ENCODE measurements at places on chromosomes 3 and 15.

DNA sequence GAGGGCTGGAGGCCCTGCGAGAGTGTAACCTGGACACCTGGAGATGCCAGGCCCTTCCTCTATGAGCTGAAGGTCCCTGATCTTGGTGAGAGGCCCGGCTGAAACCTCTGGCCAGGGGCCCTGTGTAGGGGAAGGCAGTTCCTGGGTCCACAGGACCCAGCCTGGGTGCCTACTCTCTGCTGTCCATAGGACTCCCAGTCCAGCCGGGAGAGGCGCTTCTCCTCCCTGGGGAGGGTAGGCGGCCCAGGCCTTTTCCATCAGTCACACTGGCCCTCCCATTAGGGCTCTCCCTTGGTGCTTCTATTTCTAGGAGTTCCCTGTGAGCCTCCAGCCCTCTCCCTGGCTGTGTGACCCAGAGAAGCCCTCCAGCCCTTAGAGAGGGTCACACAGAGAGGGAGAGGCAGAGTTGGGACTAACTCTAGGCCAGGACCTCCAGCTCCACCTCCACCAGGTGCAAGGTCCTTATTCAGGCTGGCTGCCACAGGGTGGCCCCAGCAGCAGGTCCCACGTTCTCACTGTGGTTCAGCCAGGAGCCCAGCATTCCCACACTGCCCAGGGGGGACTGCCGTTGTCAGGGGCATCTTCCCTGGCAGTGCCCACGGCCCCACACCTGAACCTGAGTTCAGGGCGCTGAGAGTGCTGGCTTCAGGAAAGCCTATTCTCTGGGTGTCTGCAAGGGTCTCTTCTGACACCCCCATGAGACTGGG, 146.8 kb downstream of the SMAD6 start:
- DNase-seq = no peak

DNA sequence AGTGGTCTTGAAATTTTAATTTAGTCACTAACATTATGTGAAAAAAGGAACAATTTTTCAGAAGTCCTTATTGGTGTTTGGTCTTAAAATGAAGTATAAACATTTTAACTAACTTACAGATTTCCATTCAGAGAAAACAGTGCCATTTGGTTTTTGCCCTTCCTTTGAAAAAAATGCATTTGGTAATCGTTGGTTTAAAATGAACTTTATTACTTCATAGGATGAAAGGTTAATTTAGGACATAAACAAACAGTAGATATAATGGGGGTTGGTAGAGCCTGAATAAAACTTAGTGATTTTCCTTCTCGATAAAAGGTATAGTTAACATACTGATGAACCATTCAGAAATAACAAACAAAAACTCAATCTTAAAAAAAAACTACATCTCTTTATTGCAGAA, 39.7 kb downstream of the TFG start:
- DNase-seq = no peak

DNA sequence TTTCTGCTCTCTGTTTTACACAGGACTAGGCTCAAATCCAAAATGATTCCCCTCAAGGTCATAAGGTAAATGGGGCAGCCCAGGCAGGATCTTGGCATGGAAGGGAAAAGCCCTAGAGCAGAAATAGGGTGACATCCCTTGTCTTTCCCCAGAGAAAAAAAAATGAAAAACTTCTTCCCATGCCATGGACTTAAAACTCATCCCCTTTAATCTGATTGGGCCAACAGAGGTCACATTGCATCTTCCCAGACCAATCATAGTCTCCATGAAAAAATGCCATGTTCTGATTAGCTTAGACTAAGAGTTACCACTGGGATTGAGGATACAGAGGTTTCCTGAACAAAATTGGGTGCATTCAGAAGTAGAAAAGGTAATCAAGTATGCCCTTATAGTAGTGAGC, 241.3 kb upstream of the LRTM1 start:
- no peak for DNase-seq

- no peak for DNase-seq
These were observed 37.1 kb downstream of the NR2F2 start for GRCh38 chr15:96367311-96368200.

DNA sequence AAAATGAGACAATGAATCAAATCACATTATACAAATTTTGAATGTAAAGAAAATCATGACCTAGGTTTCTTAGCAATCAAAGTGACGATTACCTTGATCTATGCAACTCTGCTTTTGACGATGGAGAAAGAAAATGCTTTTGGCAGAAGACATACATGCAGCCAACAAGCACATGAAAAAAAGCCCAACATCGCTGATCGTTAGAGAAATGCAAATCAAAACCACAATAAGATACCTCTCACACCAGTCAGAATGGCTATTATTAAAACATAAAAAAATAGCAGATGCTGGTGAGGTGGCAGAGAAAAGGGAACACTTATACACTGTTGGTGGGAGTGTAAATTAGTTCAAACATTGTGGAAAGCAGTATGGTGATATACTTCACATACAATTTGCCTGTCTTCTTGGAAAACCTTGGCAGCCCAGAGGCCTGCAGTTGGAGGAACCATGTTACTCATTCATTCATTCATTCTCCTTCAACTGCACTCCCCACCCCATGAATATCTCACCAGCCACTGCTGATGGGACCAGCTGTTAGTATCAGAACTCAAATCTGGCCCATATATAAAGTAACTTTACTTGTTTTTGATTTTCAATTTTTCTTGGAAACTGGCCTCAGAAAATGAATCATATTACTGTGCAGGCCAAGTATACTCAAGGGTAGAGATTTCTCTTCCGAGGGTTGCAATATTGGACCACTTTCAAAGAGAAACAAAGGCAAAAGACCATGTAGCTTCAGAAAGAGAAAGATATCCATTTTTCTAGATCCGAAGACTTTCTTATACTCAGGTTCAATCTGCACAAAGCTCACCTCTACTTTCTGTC, 358.6 kb upstream of the ARHGEF26 start:
- DNase-seq = no peak

DNA sequence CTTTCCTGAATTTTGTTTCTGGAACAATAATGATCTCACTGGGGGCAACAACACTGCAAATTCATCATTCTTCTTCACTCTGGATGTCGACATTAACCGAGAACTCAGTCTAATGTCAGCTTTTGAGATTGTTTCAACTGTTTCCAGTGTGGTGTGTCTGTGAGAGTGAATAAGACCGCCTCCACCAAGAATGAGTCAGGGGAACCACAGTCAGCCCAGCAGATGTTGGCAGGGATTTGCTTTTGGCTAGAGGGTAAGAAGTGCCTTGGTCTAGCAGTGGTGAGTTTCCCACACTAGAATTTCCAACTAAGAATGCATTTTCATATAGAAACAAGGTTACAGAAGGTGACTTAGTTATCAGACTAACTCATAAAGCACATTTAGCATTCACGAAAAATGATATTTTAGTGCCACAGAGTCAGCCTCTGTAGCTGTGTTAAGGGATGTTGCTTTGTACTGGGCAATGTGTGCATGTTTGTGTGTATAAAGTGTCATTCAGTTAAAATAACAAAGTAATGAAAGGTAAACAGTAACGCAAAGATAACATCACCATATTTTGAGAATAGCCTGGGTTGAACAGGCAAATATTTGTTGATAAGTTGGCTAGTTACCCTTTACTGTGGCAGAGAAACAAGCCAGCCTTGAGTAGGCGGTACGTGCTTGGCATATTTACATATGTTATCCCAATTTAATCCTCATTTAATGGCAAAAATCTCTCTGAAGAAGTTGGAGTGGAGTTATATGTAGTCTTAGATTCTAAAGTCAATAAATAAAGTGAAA, 33.8 kb downstream of the DRD3 start:
- DNase-seq = no peak

DNA sequence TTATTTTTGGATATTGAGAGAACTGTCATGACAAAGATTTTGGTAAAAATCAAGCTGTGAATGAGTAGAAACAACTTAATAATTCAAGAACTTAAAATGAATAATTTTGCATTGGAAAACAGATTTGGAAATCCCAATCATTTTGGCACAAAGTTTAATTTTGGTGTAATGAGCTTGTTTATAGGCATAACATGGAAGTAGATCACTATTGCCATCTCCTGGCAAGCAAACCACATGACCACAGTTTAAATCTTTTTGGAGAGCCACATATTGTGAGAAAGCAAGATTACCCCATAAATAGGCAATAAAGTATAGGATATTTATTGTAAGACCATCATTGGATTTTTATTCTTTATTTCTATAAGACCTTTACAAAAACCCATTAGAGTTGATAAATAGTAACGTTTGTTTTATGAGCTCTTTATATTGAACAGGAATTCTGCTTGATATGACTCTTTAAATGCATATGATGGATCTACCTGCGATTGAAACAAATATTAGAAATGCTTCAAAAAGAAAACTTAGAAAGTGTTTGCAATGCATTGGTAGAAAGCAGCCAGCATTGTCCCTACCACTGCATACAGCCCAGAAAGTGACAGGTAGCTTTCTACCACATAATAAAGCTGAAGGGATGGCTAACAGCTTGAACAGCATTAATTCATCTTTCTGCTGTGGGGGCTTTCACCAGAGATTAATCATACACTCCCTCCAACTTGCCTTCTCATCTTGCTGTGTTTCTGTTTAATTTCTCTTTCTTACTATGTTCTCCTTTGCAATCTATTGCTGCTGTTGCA, 766.8 kb downstream of the TBL1XR1 start:
- no peak for DNase-seq

- DNase-seq = no peak
These were observed 510.8 kb upstream of the SEMA6D start for GRCh38 chr15:47206358-47206978.

GRCh38 chr15:64009798-64010261, 36.5 kb downstream of the DAPK2 start:
- no peak for DNase-seq

DNA sequence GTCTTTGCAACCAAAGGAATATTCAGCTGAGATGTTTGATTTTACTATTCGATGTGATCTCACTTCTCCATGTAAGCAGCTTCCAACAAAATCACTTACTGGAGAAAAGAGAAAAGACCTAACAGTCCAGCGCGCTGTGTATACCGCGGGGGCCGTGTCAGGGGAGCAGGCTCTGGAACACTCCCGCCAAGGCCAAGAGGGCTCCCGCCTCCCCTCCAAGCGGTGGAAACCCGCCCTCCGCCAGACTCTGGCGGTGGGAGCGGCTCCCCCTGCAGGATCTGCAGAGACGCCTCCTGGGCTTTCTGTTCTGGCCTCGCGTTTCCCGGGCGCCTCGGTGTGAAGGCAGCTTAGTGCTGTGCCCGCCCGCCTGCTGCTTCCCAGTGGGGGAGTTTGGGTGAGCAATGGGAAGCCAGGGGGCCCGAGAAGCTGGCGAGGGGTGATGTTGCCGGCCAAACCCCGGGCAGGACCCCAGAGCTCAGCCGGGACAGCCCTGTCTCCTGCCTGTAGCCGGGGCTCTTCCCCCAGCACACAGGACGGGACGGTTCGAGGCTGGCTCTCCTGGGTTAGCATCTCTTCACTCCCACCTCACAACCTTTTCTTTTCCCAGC, 36.3 kb downstream of the CHST14 start:
- peak; percentile 80 for DNase-seq

GRCh38 chr3:8446845-8447244, 54.8 kb upstream of the LMCD1 start:
- DNase-seq = no peak

DNA sequence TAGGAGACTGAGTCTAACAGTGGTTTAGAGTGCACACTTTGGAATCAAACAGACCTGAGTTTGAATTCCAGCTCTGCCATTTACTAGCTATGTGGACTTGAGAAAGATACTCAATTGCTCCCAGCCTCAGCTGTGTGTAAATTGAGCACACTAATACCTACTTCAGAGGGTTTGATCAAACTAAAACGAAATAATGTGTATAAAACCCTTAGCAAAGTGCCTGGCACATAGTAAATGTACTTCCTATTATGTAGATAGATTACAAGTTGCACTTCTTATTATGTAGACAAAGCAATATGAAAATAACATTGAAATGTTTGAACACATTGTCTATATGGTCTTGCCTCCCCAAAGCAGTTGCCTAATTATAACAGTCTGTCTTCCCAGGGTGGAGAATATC, 180.6 kb downstream of the ANXA2 start:
- no peak for DNase-seq

DNA sequence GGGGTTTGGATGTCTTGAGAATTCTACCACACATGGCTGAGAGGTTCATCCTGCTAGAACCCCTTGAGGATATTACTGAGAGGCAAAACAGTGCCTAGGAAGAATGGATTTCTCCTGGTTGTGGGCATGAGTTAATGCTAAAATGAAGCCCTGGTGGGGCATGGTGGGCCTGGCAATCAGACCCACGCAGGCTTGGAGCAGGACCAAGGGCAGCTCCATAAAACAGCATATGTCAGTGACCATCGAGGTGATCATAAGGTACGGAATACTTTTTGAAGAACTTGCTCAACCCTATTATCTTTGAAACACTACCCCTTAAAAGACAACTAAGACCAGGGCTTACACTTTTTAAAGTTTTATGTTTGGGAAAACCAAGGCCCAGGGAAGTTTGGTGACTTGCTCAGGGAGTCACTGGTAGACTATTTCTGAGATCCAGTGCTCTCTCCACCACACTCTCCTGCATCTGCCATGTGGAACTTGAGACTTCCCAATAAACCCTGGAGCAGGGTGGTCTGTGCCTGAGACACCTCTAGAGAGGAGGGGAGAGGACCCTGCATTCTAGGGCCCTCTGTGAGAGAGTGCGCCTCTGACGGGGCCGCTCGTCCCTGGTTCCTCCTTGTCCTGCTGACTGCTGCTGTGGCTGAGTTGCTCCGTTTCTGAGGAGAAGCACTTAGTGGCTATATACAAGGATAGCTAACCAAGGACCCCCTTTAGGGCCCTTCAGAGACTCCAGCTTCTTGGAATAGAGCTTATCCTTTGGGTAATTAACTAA, 28.0 kb upstream of the TIMP4 start:
- DNase-seq = peak; percentile 51

GRCh38 chr3:144407335-144407734, 435.7 kb downstream of the DIPK2A start:
- DNase-seq = no peak

GRCh38 chr3:159852821-159853505, 135.7 kb upstream of the IL12A start:
- no peak for DNase-seq

DNA sequence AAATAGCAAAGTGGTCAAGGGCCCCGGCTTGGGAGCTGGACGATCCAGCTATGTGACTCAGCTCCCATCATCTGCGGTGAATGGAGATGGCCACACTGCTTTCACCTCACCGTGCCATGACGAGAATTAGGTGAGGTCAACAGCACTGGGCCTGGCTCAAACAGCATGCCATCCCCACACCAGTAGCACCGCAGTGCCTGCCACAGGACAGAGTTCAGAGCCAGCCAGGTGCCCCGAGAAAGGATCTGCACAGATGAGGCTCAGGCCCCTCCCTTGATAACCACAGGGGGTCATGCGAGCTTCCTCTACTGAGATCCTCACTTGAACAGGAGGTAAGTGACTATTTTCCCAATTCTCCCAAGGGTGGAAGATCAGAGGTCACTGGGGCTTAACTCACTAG, 29.4 kb downstream of the ZXDC start:
- DNase-seq = no peak

DNA sequence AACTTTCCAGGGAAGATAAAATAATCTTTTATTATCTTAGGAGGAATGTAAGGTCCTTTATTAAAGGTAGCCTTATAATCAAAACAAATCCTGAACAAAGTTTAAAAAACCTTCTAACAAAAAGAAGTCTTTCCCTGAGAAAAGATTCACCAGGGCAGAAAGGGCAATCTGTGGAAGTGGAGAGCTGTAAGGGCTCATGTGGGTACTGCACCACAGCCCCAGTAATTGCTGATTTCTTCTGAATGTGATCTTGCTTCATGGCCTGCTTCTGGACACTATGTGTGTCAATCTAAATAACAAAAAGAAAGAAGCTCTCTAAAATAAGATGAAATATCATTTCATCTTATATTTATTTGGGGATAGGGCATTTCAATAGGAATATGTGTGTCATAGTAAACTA, 1501.6 kb downstream of the OTOL1 start:
- DNase-seq = no peak

All from suppressor macrophage treated with lipopolysaccharide for 1 hour (primary cell).